ENCODE measurements at places on chromosomes 2 and 18.

GRCh38 chr2:177754492-177754873 lies 318.1 kb downstream of the PDE11A start:
- no peak for DNase-seq

DNA sequence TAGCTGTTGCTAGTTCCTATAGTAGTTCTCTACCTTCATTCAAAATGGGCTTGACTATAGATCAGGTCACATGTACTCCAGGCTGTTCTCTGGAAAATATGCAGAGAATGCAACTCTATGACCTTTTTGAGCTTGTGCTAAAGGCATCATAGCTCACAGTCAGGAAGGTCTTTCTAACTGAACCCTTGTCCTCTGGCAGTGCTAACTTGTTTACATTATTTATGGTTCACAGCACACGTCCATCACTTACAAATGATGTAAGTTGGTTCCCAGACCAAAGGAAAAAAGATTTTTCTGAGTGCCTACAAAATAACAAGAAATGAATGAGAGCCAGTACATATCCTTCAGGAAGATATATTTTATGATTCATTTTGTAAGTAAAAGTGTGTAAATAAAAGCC lies 236.1 kb downstream of the GCA start:
- DNase-seq = no peak

- no peak for DNase-seq
Observed at GRCh38 chr2:66463206-66463755, 28.4 kb downstream of the MEIS1 start.

- no peak for DNase-seq
Observed at GRCh38 chr2:151350579-151351195, 6.7 kb upstream of the TNFAIP6 start.

GRCh38 chr2:180519276-180519675 lies 461.1 kb upstream of the UBE2E3 start:
- DNase-seq = no peak

DNA sequence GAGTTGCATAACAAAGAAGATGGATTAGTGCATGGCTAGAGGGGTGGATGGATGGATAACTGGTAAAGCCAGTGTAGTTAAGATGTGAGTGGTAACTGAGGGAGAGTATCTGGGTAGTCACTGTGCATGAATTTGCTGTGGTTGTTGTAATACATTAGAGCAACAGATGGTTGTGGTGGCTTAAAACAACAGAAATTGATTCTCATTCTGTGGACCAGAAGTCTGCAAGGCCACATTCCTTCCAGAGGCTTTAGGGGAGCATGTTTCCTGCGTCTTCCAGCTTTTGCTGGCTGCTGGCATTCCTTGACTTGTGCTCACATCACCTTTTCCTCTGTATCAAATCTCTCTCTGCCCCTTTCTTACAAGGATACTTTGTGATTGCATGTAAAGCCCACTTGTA lies 155.4 kb downstream of the ASB1 start:
- DNase-seq = no peak

GRCh38 chr18:13258921-13259320 lies 40.4 kb downstream of the LDLRAD4 start:
- no peak for DNase-seq

- DNase-seq = no peak
Observed at GRCh38 chr2:212109792-212110680, 428.6 kb downstream of the ERBB4 start.

GRCh38 chr2:42793334-42794270 lies 1.2 kb upstream of the HAAO start:
- no peak for DNase-seq

GRCh38 chr18:53947092-53947640 lies 277.3 kb downstream of the MBD2 start:
- DNase-seq = no peak

DNA sequence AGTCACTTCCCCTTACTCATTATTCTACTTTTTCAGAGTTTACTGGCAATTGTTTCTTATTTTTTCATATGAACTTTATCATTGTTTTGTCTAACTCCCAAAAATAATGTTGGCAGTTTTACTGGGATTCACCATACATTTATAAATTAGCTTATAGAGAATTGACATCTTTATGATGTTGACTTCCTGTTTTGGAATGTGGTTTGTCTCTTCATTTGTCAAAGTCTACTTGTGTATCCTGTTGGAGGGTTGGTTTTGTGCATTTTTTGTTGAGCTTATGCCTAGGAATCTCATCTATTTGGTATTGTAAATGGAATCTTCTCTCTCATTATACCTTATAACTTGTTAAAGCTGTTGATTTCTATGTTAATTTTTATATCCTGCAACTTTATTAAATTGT lies 16.4 kb downstream of the EPC2 start:
- DNase-seq = no peak

- no peak for DNase-seq
Observed at GRCh38 chr18:12658426-12659138, 675 bp upstream of the SPIRE1 start.

- no peak for DNase-seq
Observed at GRCh38 chr2:75030218-75031009, 72.0 kb downstream of the POLE4 start.

DNA sequence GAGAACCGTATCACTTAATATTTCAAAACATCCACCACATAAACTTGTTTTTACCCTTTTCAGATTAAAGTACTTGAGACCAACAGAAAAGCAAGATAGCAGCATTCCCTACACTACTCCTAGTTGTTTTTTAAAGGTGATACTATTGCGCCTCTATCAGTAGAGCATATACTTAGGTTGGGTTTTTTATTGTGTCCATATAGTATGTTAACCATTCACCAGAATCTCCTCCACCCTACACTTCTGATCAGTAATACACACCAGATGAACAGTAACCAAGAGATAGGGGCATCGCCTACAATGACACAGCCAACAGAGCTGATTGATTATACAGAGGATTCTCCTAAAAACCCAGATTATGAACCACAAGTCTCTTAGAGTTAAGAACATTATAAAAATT lies 70.1 kb upstream of the ZNF385B start:
- no peak for DNase-seq

- no peak for DNase-seq
Observed at GRCh38 chr2:195521589-195521988, 135.4 kb upstream of the SLC39A10 start.

- DNase-seq = no peak
Observed at GRCh38 chr2:53130441-53130943, 637.1 kb upstream of the CHAC2 start.

- DNase-seq = no peak
Observed at GRCh38 chr2:16050908-16051489, 110.6 kb downstream of the MYCN start.

All from KG1 (cell line).